ENCODE measurements at places on chromosomes 3 and 15.

DNA sequence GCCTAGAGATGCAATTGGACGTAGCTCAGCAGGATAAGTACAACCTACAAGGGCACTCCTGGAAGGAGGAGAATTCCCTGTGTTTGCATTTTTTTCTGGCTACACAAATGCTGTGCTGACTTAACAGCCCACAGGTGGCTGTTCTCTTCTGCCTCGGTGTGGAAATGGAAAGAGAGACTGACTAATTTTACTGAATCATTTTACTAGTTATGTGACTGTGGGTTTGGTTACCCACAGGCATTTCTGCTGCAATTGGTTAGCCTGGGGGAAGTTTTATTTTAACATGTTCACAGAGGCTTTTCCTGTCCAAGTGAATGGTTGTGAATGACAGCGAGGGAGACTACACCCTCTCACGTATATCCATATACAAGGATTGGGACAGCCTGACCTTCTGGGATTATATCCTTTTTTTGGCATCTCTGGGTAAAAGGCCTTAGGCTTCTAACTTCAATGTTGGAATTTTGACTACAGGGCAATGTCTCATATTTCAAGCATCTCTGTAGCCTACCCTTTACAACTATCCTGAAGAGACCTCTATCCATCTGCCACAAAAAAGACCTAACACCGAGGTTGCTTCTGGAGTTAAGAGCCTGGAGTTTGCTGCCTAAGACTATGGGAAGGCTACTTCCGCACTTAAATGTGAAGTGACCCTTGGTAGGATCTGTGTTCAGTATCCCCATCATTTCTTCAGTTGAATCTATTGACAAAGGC lies 67.2 kb upstream of the TP63 start:
- DNase-seq = no peak

GRCh38 chr15:32987067-32987466 lies 207.4 kb downstream of the FMN1 start:
- DNase-seq = no peak

DNA sequence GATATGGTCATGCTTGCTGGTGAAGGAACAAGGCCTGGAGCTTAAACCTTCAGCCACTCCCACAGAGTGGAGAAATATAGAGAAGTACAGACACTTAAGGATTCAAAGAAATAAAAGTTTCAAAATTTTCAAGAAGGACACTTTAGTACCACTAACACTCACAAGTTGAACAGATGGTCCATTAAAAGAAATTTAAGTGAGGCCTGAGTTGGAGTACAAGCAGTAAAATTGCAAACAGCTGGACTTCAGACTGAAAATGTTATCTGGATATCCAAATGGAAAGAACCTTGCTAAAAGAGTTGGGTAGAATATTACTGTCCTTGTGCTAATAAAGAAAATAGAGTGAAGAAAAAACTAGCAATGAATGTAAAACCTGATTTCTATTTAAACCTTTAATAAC lies 397.1 kb upstream of the KCNMB2 start:
- no peak for DNase-seq

- DNase-seq = no peak
Observed at GRCh38 chr15:61759639-61760038, 300.6 kb downstream of the VPS13C start.

DNA sequence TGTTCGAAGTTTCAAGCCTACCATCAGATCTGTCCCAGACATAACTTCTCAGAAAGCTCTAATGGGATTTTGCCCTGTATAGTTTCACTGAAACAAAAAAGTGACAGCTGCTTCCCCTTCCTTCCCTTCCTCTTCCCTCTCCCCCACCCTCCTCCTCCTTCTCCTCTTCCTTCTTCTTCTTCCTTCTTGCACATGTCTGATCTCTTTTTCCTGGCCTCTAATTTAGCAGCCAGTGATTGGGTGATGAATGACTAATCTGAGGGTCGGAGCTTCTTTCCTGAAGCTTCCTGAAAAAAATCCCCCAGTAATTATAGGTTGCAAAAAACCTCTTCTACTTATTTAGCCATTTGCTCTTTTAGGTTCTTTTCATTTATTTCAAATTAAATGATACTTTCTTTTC lies 168.7 kb downstream of the POTEB3 start:
- no peak for DNase-seq

GRCh38 chr15:74454764-74455500 lies 6.0 kb downstream of the UBL7 start:
- no peak for DNase-seq
